ENCODE measurements at places on chromosomes 3 and 15.
A peak's percentile ranks its signal among the peaks of the same experiment; 100 is the strongest.

DNA sequence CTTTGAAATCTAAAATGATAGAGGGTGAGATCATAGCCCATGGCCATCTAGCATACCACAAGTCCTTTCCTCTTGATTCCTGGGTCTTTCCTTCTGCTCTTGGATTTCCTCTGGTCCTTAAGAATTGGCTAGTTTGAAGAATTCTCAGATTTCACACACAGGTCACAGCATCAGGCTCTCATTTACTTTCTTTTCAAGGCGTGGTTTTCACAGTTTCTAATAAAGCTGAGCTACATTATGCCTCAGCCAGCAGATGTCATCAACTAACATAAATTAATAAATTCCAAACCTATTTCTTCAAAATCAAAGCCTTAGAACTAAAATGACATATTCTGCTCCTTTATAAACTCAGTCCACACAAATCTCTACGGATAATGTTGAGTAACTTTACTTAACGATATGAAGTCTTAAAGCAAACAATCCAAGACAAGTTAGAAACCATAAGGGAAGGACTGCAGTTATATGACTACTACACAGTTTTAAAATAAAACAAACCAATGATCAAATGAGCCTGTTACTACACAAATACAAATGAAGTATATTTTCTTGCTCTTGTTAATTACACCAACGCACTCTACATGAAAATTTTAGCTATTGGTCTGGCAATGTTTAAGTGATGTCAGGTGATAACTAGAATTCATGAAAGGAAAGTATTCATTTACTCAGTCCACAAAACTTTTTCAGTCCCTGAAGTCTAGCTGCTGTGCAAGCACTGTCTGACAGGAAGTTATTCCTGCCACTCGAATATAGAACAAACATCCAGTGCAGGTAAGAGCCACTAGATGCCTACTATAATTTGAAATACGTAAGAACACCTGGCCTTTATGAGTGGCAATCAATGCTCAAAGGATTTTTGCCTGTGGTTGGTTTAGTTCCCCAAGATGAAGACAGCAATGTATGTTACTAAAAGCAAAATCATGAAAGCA lies 9.2 kb downstream of the CCDC14 start:
- DNase-seq: no peak

DNA sequence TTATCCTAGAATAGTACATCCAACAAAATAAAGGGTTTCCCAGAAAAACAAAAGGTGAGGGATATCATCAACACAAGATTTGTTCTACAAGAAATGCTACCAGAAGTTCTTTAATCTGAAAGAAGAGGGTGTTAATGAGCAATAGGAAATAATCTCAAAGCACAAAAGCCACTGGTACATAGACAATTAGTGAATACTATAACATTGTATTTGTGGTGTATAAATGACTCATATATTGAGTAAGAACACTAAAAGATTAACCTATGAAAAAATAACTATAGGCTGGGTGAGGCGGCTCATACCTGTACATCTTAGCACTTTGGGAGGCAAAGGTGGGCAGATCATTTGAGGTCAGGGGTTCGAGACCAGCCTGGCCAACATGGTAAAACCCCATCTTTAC lies 210.2 kb upstream of the SLITRK3 start:
- no peak for DNase-seq

- no peak for DNase-seq
Measured at GRCh38 chr3:111545349-111545748, 3.4 kb downstream of the CD96 start.

- DNase-seq: no peak
Measured at GRCh38 chr3:42489116-42489936, 13.1 kb upstream of the VIPR1 start.

DNA sequence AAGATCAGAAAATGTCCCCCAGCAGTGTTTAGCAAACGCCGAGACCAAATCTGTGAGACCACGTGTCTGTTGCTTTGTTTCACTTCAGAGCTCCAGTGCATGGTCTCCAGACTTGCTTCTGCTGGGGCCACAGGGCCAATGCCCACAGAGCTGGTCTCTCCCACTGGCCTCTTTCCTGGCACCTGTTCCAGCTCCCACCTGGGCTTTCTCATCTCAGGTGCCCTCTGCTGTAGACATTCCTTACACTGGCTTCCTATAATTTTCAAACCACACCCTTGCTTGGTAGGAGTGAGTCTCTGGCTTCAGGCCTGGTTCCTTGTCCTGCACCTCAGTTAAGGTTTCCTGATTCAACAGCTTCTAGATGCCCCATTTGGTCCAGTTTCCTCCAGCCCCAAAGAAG lies 243.1 kb downstream of the ADAMTS17 start:
- no peak for DNase-seq

DNA sequence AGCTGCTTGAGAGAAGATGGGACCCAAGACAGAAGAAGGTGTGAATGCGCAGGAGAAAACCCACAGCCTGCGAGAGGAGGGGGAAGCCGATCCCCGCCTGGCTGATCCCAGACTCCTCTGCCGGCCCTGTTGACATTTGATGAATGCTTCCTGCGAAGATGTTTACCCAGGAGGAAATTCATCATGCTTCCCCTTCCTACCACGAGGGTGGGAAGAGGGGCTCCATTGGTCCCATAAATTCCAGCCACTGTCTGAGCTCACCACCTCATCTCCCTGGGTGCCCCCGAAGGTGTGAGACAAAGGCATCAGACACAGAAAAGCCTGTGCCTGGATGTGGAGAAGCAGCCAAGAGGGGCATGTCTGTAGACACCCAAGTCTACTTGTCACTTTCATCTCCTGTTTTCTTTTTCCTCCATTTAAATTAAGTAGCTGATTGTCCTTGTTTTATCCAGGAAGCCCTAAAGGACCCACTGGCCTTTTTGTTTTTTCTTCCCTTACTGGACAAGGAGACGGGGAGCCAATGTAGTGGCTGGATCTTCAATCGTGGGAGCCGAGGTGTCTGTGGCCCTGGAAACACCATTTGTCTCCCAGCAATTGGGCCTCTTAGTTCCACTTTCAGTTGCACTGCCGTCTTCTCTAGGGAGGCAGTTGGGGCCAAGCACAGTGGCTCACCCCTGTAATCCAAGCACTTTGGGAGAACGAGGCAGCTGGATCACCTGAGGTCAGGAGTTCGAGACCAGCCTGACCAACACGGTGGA lies 95.3 kb upstream of the HES1 start:
- no peak for DNase-seq

- DNase-seq: peak; percentile 91
Measured at GRCh38 chr3:152159328-152159727, 109.4 kb upstream of the MBNL1 start.

Data from fibroblast of skin of right biceps (primary cell).